ENCODE measurements at places on chromosomes 11 and 22.

- DNase-seq, result no peak
These were observed 133.0 kb downstream of the OPCML start for GRCh38 chr11:133399294-133399693.

DNA sequence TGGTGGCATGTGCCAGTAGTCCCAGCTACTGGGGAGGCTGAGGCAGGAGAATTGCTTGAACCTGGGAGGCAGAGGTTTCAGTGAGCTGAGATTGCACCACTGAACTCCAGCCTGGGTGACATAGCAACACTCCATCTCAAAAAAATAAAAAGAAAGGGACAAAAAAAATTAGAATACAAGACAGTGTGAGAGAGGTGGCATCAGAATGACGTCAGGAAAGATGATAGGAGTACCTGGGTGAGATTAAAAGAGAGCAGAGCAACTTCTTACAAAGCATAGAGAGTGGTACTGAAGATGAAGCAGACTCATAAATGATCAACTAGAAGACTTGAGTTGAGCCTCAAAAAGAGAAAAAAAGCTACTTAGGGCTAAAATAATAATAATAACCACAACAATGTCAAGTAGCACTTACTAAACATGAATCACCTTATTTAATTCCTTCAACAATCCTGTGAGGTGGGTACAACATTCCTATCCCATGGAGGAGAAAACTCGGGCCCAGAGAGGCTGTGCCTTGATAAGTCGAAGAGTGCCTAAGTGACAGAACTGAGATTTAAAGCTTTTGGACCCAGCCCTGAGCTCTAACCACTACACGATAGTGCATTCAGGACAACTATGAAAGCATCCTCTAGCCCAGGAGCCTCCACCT is 5.2 kb upstream of the SLN start:
- DNase-seq, result no peak

- DNase-seq, result no peak
These were observed 463.3 kb downstream of the SOX6 start for GRCh38 chr11:15893080-15893492.

- no peak for DNase-seq
These were observed 10.2 kb downstream of the C11orf96 start for GRCh38 chr11:43952401-43953342.

- no peak for DNase-seq
These were observed 90.6 kb downstream of the ARHGAP42 start for GRCh38 chr11:100777736-100778135.

- DNase-seq, result no peak
These were observed 24.7 kb downstream of the EXT2 start for GRCh38 chr11:44120169-44120568.

- no peak for DNase-seq
These were observed 23.1 kb downstream of the PTPN5 start for GRCh38 chr11:18768472-18768901.

GRCh38 chr11:130617001-130617400 is 168.6 kb downstream of the ADAMTS15 start:
- no peak for DNase-seq

DNA sequence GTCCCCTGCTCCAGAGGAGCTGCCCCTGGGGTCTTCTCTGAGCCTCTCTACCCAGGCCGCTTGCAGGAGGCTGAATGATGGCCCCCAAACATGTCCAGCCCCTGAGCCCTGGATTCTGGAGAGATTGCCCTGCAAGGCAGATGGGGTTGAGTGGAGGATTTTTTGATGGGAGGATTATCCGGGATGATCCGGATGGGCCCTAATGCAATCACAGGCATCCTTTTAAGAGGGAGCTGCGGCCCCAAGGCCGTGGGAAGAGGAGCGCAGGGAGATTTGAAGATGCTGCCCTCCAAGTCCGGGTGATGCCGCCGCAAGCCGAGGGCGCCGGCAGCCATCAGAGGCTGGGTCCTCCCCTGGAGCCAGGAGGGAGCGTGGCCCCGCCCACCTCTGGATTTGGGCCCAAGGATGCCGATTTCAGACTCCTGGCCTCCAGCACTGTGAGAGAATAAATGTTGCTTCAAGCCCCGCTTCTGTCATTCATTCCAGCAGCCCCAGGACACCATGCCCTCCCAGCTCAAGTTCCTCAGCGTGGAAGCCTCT is 66.0 kb downstream of the WNT7B start:
- no peak for DNase-seq

DNA sequence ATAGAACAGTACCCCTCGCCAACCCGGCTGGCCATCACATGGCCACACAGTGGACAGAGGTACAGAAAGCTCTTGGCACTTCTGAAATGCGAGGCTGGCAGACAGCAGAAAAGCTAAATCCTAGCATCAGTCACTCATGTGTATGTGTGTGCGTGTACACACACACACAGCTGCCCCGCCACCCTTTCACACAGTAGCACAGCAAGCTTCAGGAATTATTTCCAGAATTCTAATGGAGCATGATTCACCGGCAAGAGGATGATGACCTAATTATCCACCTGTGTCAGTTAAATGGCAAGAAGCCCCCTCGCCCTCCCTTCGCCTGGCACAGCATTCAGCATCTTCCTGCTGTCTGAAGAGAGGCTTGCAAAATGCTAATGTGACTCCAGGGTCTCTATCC is 336.0 kb downstream of the SHANK2 start:
- DNase-seq, result no peak

- DNase-seq, result no peak
These were observed 46.6 kb downstream of the SLC1A2 start for GRCh38 chr11:35372565-35373283.

- no peak for DNase-seq
These were observed 977.9 kb upstream of the CCDC90B start for GRCh38 chr11:84264066-84264465.

GRCh38 chr11:57560146-57560545 is 7.3 kb downstream of the UBE2L6 start:
- DNase-seq, result no peak

- DNase-seq, result no peak
These were observed 2.4 kb downstream of the BRSK2 start for GRCh38 chr11:1392111-1392510.

DNA sequence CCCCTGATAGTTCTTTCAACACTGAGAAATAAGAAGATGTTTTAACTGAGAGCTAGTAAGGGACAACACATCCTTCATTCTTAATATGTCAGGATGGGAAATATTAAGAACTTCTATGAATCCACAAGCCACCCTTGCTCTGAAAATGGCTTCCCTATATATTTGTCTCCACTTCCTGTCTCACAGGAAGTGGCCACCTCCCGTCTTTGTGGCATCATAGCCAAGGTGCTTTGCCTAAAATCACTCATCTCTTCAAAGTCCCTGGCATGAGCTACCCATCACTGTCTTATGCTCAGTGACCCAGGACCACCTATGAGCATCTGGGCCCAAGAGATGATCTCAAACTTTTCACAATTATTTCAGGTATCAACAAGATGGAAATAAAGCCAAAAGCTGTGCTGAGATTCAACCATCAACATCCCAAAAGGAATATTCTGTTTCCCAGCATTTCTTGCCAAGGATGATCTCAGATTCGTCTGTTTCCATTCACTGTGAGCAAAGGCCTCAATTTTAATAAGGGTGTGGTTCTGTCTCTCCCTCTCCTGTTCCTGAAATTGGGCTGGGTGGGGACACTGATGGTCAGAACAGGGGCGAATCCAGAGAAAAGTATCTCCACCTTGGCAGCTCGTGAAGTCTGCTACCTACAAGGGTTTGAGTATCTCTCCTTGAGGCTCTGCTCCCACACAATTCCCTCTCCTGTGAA is 493.9 kb downstream of the MN1 start:
- no peak for DNase-seq

- DNase-seq, result no peak
These were observed 27.3 kb upstream of the L3MBTL2 start for GRCh38 chr22:41177622-41178424.

- no peak for DNase-seq
These were observed 44.1 kb downstream of the USP28 start for GRCh38 chr11:113831314-113831713.

DNA sequence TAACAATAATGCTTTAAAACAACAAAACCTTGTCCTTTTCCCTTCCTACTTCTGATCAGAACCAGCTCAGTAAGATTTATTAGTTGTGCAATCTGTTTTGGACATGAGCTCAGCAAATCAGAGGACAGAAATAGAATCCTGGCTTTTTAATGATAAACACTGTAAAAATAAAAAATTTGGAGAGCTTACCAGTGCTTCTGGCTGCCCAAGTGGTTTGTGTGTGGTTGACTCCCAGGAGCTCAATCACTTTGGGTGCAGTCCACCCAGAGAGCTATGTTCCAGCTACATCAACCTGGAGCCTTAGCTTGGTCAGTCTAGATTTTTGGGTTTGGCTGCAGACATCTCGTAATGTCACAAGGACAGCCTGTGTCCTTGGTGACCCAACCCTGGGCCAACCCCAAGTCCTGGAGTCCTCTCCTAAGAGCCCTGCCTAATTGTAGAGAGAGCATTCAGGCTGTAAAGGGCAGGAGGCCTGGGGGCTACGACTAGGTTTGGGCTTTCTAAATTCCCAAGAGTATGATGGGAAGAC is 28.5 kb downstream of the CD44 start:
- no peak for DNase-seq

GRCh38 chr11:113789675-113790320 is 10.2 kb downstream of the CLDN25 start:
- DNase-seq, result no peak

- DNase-seq, result no peak
These were observed 73.7 kb downstream of the RTL6 start for GRCh38 chr22:44424359-44424682.

- DNase-seq, result no peak
These were observed 63.6 kb upstream of the EMID1 start for GRCh38 chr22:29142116-29142515.

DNA sequence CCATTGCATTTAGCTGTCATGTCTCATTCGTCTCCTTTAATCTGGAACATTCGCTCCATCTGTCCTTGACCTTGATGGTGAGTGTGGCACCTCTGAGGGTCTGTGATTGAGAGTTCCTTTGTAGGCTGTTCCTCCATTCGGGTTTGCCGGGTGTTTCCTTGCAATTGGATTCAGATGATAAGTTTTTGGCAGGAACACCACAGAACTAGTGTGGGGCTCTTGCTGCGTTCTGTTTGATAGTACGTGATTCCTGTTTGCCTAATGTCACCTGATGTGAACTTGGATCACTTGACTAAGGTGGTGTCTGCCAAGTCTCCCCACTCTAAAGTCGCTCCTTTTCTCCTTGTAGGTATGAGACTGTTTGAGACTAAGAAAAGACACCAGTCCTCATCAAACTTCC is 109.7 kb upstream of the TMEM45B start:
- DNase-seq, result no peak

DNA sequence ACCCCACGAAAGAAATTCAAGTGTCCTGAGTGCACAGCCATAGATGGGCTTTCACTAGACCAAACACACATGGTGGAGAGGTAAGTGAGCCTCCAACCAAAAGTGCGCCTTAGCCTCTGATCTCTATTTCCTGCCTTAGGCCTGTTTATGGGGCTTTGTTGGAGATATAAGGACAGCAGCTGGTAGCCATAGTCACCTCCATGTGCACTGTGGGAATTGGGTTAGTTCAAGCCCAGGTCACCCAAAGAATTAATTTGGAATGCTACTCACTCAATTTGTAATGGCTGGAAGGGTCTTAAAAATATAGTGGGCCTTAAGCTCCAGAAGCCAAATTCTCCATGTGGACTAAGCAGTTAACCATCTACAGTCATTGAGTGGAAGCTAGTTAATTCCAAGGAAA is 73.6 kb downstream of the ALX4 start:
- no peak for DNase-seq

DNA sequence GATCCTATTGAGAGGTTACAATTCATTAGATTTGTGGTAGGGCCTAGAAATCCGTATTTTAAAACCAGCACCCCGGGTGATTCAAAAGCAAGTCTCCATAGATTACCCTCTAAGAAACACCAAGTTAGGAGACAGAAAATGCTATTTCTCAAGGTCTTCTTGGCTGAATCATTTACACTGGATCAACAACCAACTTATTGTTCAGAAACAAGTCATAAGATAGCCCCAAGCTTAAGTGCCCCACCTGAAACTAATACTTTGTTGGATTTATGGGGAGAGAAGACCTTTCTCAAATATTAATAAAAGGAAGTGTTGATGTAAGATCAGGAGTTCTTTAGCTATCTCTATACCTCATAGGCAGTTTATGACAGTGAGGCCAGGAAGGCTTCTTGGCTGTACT is 345.2 kb downstream of the LARGE1 start:
- no peak for DNase-seq

DNA sequence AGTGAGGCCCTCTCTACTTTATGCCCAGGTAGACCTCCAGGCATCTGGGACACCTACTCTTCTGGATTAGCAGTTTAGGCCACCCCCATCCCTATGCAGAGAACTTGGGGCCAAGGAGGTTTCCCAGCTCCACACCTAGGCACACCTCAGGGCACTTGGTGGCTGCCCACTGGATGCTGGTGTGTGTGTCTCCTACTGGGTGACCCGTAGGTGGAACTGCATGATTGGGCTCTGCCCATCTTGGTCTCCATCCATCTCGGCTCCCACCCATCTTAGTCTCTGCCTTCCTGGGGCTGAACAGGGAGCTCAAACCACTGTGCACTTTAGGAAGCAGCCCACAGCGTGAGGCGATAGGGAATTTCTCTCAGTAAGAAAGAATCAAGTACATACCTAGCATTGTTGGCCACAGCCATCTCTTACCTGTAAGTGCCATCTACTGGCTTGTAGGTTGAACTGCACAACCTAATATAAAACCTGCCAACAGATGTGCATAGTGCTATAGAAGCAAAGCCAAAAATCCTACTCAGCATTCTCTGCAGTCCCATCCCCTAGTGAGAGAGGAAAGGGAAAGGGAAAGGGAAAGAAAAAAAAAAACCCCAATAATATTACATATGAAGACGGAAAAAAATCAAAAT is 61.6 kb upstream of the PTPN5 start:
- no peak for DNase-seq

DNA sequence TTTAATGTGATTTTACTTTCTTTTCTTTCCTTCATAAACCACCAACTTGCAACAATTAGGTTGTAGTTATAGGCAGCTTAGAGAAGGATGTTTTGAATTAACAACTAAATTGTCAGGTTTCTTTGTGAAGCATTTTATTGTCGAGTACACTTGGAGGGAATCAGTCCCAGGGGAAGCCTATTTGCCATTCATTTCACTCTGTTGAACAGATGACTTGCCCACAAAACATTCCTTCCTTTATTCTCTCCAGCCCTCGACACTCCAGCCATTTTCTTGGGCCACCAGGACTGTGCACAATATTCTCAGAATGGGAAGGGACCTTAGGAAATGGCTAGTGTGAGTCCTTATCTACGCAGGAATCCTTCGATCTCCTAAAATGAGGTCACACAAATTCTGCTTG is 620.6 kb downstream of the SOX6 start:
- no peak for DNase-seq

DNA sequence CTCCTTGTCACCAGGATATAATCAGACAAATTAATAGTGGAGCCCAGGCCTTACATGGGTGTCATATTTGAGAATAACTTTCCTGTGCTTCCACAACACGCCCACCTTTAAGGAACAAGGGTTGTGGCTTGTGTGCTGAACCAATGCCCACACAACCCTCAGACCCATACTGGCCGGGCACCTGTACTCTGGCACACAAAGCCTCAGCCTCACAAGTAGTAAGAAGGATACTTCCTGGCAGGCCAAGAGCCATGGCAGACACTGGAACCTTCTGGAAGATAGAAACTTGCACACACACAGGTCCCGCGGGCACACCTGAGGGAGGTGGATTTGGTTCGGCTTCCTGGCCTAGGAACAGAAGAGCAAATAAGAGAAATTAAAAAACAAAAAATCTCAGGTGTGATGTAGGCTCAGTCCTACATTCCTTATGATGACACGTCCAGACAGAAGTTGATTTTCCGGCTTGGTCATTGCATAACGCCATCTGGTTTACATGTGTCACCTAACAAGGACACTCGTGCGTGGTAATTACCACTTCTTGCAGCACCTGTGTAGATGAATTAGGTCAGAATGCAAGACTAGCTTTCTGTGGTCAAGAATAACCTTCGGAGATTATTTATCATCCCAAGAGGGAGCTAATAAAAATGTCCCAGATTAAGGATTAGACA is 5.8 kb upstream of the BRD1 start:
- DNase-seq, result no peak

Data from stimulated activated CD4-positive, alpha-beta T cell treated with anti-CD3 and anti-CD28 coated beads, Interleukin-15, amount 100 ng/mL, for 1 hour (primary cell).